Transverse colon (tissue), 4 donors: ENCODE measurements at places on chromosomes 6 and 20. TPM values are rescaled to one million over a fixed set of nuclear protein-coding genes. Genes with fewer than 3 reads are reported as not detected.

Gene SNAP25
- 2.4 TPM for total RNA-seq

Gene TRAM2
- total RNA-seq: 9.4 TPM

Gene EFCAB8
- total RNA-seq: not detected

Gene OARD1
- 17.6 TPM for total RNA-seq

GRCh38 chr6:19911223-19911622 lies 74.1 kb downstream of the ID4 start:
- H3K4me3 ChIP-seq: no peak overlapping the region
- DNase-seq: no peak
- H3K27me3 ChIP-seq: no peaks in the 10 kb centered on the region
- H3K36me3 ChIP-seq: no peaks in the 10 kb centered on the region
